ENCODE measurements at places on chromosomes 6 and 20. TPM values are rescaled to one million over a fixed set of nuclear protein-coding genes. Genes with fewer than 3 reads are reported as not detected.

- H3K4me1 ChIP-seq = no peaks in the 10 kb centered on the region
- H3K4me3 ChIP-seq = no peak overlapping the region
- no peaks in the 10 kb centered on the region for H3K36me3 ChIP-seq
- H3K27ac ChIP-seq = no peak overlapping the region
- no peak for DNase-seq
- no peaks in the 10 kb centered on the region for H3K27me3 ChIP-seq
Observed at GRCh38 chr20:18692447-18692846, 104.6 kb downstream of the DTD1 start.

- H3K36me3 ChIP-seq = no peaks in the 10 kb centered on the region
- DNase-seq = no peak
- peaks cover 3% of the 10 kb centered on the region for H3K27me3 ChIP-seq
Observed at GRCh38 chr6:145031001-145031400, 704.3 kb downstream of the EPM2A start.

DNA sequence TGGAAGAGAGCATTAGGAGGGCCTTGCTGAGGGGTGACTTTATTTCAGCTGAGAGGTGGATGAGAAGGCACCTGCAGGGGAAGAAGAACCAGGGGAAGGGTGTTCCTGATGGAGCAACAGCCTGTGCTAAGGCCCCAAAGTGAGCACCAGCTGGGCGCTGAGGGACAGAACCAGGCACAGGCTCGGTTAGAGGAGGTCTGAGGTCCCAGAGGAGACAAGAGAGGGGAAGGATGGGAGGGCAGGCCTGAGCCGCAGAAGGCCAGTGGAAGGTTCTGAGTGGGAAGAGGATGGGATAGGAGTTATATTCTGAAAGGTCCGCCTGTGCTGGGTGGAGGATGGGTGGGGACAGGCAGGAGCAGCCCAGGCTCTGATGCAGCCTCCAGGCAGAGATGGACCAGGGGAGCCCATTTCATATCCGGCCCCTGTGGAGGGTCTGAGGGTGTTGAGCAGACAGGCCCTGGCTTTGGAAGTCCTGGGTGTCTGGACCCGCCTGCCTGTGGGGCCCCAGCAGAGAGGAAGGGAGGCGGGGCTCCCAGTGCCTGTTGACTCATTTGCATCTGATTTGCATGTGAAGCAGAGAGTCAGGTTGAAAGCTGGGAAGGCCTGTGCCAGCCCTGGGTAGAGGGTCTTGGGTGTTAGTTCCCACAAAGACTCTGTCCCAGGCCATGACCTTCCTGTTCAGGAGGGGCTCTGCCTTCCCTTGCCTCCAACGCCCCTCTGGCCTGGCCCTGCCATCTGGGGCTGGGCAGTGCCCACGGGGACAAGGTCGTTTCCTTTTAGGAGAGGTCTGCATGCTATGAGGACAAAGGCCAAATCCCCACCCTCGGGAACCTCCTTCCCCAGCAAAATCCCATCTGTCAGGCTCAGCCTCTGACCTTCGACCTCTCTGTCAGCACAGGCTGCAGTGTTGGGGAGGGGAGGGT, 10.6 kb upstream of the FAM110A start:
- H3K27ac ChIP-seq = peak overlapping the region; percentile 38
- H3K27me3 ChIP-seq = peaks cover 7% of the 10 kb centered on the region
- DNase-seq = no peak
- peaks cover 6% of the 10 kb centered on the region for H3K4me1 ChIP-seq
- H3K4me3 ChIP-seq = no peak overlapping the region

DNA sequence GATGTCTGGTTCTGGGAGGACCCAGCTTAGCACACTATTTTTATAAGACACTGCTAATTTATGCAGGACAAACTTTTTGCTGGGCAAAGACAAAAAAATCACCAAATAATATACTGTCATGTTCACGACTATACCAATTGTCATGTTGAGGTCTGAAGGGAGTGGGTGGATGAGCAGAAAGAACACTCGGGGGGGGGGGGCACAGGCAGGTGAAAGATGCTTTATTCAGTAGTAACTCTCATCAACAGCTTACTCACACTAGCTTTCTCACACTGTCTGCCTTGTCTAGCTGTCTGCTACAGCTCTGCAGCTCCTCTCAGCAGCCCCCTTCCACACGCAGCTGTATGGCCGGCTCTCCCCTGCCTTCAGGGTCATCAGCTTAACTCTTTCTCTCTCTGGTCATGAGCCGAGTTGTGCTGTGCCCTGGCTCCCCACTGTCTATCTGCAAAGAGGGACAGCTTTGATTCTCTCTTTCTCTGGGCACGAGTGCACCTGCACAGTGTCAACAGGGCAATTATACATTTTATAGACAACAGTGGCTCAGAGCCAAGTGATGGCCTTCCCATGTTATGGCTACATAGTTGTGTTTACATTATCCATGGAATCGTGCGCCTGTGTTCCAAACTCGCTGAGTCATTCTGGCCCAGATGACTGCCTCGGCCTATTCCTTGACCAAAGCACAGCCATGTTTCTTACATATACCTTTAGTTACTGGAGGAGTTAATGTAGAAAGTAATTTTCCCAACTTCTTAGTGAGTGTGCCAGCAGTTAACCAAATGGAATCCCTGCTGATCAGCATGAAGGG, 187.7 kb upstream of the PRSS16 start:
- H3K27ac ChIP-seq = no peak overlapping the region
- no peaks in the 10 kb centered on the region for H3K4me1 ChIP-seq
- peaks cover 2% of the 10 kb centered on the region for H3K27me3 ChIP-seq
- H3K4me3 ChIP-seq = no peak overlapping the region

GRCh38 chr6:140806431-140806830, 1326.3 kb upstream of the GJE1 start:
- DNase-seq = no peak
- no peak overlapping the region for H3K4me3 ChIP-seq
- H3K27ac ChIP-seq = no peak overlapping the region
- no peaks in the 10 kb centered on the region for H3K36me3 ChIP-seq
- peaks cover 5% of the 10 kb centered on the region for H3K4me1 ChIP-seq
- peaks cover 2% of the 10 kb centered on the region for H3K27me3 ChIP-seq

- H3K4me3 ChIP-seq = peak overlapping the region; percentile 63
- H3K27ac ChIP-seq = peak overlapping the region; percentile 93
- no peaks in the 10 kb centered on the region for H3K27me3 ChIP-seq
- peaks cover 38% of the 10 kb centered on the region for H3K4me1 ChIP-seq
- no peaks in the 10 kb centered on the region for H3K36me3 ChIP-seq
- no peak for DNase-seq
Observed at GRCh38 chr6:157570104-157570503, 189.1 kb downstream of the ZDHHC14 start.

DNA sequence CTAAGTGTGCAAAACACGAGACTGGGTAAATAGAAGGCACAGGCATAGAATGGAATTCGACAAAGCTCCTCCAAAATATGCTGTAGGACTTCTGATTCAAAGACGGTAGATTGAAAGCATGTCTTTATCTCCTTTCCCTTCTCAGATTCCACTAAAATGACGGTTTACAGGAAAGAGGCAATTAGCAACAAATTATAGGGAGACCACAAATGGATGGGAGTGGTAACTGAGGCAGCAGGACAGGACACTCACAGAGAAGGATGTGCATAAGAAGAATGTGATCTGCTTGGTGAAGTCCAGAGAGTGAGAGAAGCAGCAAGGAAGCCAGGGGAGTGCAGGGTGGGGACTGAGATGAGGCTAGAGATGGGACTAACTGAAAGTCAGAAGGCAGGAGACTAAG, 113.4 kb upstream of the MRPS10 start:
- H3K27ac ChIP-seq = peak overlapping the region; percentile 14
- no peak overlapping the region for H3K4me3 ChIP-seq
- DNase-seq = no peak
- H3K27me3 ChIP-seq = no peaks in the 10 kb centered on the region
- H3K4me1 ChIP-seq = peaks cover 53% of the 10 kb centered on the region

GRCh38 chr6:166830891-166831363, 125.4 kb downstream of the RNASET2 start:
- no peaks in the 10 kb centered on the region for H3K36me3 ChIP-seq
- H3K27ac ChIP-seq = no peak overlapping the region
- peaks cover 2% of the 10 kb centered on the region for H3K27me3 ChIP-seq
- no peaks in the 10 kb centered on the region for H3K4me1 ChIP-seq
- H3K4me3 ChIP-seq = no peak overlapping the region
- DNase-seq = no peak

DNA sequence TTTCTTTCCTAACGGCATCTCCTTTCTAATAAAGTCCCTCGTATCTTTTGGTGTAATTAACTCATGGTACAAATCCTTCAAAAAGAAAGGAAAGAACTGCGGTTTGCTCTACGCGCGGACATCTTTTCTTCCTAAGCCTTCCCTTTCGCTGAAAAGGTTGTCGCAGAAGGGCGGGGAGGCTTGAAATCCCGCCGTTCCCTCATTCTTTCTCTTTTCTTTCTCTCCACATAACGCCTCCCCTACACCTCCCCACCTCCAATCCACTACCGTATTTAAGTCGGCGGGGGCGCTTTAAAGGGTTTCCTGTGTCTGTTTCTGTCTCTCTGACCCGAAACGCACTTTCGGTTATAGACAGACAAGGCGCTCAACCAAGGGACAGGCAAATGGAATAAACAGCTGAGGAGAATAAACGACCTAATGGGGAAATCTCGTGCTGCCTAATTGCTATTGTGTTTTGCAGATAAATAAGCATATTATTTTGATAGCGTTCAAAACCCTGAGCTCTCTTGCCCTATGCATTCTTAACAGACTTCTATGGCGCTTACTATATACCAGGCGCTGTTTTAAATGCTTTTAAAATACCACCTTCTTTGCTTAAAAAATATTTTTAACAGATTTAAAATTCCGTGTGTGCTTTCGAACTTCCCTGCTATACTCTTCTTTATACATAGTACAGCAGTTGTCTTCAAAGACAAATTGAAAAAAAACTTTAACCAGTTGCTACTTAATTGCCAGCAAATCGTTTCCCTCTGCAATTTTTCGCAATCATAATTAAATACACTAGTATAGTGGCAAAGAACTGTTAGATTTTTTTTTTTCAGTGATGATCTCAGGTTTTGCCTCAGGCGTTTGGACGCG, 2.5 kb upstream of the HEY2 start:
- peak; percentile 78 for DNase-seq
- peaks cover 34% of the 10 kb centered on the region for H3K4me1 ChIP-seq
- H3K4me3 ChIP-seq = peak overlapping the region; percentile 94
- H3K36me3 ChIP-seq = no peaks in the 10 kb centered on the region
- peaks cover 22% of the 10 kb centered on the region for H3K27me3 ChIP-seq

RGS17 gene
- not detected for polyA plus RNA-seq

TSBP1 gene
- not detected for polyA plus RNA-seq

Data from immature natural killer cell (primary cell).